ENCODE measurements at places on chromosomes 2 and 18.

GRCh38 chr2:111958901-111959300 is 60.5 kb downstream of the MERTK start:
- H3K27ac ChIP-seq = no peak overlapping the region
- peaks cover 44% of the 10 kb centered on the region for H3K4me1 ChIP-seq
- no peak overlapping the region for H3K4me3 ChIP-seq
- H3K27me3 ChIP-seq = no peaks in the 10 kb centered on the region
- no peak for DNase-seq

GRCh38 chr18:47981320-47981719 is 50.9 kb upstream of the SMAD2 start:
- H3K27ac ChIP-seq = no peak overlapping the region
- DNase-seq = no peak
- H3K4me1 ChIP-seq = no peaks in the 10 kb centered on the region
- no peaks in the 10 kb centered on the region for H3K36me3 ChIP-seq
- H3K4me3 ChIP-seq = no peak overlapping the region
- H3K27me3 ChIP-seq = no peaks in the 10 kb centered on the region

- no peaks in the 10 kb centered on the region for H3K27me3 ChIP-seq
- H3K27ac ChIP-seq = no peak overlapping the region
- peaks cover 14% of the 10 kb centered on the region for H3K4me1 ChIP-seq
- no peak for DNase-seq
- H3K36me3 ChIP-seq = no peaks in the 10 kb centered on the region
These were observed 51.9 kb downstream of the PTPRM start for GRCh38 chr18:7618891-7619442.

DNA sequence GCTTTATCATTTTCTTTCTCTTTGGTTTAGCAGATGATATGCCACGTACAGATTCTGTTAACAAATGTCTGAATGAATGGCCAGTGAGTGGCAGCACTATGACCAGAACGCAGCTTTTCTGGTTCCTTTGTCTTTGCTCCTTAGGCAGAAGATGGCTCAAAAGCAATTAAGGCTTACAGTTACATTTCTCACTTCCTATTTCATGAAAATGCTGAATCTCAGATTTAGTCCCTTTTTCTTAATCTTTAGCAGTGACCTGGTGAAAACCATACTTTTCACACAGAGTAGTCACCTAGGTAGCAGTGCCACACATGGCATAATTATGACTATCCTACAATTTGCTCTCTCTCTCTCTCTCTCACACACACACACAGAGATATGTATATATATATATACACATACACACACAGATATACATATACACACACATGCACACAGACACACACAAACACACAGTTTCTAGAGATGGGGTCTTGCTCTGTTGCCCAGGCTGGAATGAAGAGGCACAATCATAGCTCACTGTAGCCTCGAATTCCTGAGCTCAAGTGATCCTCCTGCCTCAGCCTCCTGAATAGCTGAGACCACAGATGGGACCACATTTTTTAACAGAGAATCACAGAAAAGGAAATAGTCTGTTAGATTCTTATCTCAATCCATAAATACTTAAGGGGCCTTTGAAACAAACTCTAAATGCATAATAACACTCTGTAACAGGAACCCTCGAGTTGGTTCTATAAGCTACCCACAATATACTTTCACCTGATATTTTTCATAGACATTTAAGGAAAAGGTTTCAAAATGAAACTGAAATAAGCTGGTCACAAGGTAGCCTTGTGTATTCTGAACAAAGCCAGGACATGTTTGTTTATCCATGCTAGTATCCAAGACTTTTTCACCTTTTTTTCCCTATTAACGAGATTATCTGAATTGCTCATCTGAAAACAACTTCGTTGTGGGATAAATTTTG is 11.6 kb downstream of the PDE6D start:
- no peak overlapping the region for H3K27ac ChIP-seq
- no peaks in the 10 kb centered on the region for H3K4me1 ChIP-seq
- no peaks in the 10 kb centered on the region for H3K36me3 ChIP-seq
- no peaks in the 10 kb centered on the region for H3K27me3 ChIP-seq
- DNase-seq = no peak

DNA sequence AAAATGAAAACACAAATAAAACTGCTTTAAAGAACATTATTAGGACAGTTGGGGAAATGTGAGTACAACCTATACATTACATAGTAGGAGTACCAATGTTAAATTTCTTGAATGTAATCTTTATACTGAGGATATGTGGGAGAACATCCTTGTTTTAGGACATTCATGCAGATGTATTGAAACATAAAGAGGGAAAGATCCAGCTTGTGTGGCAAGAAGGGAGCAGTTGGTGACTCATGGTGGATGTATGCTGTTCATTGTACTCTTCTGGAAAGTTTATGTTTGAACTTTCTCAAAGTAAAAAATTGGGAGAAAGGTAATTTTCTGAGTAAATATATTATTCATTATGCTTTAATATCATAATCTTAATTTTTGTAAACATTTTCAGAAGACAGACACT is 132.1 kb upstream of the DLGAP1 start:
- DNase-seq = no peak
- H3K4me1 ChIP-seq = no peaks in the 10 kb centered on the region
- H3K36me3 ChIP-seq = no peaks in the 10 kb centered on the region
- H3K4me3 ChIP-seq = no peak overlapping the region

DNA sequence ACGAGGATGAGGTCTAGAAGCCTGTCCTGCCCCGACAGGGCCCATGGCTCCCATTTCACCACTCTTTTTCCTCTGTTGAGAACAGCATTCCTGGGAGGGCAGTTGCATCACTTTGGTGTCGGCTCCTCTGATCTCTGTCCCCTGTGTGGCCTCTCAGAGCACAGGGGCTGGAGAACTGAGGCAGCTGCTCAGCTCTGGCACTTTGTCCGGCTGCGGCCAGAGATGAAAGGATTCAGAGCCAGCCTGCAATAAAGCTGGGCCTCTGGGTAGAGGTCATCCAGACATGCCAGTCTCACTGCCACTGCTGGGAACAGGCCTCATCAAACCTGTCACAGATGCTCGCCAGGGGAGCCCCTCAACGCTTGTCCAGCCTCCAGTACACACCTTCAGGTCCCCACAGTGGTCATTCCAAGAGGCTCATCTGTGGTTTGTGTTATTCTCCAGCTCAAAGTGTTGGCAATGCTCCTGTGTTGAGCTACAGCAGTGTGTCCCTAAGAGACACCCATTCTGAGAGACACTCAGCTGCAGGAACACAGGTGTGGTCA is 13.1 kb upstream of the ROCK2 start:
- H3K27ac ChIP-seq = no peak overlapping the region
- DNase-seq = peak; percentile 57
- H3K4me1 ChIP-seq = peaks cover 6% of the 10 kb centered on the region
- H3K36me3 ChIP-seq = no peaks in the 10 kb centered on the region
- H3K27me3 ChIP-seq = no peaks in the 10 kb centered on the region

DNA sequence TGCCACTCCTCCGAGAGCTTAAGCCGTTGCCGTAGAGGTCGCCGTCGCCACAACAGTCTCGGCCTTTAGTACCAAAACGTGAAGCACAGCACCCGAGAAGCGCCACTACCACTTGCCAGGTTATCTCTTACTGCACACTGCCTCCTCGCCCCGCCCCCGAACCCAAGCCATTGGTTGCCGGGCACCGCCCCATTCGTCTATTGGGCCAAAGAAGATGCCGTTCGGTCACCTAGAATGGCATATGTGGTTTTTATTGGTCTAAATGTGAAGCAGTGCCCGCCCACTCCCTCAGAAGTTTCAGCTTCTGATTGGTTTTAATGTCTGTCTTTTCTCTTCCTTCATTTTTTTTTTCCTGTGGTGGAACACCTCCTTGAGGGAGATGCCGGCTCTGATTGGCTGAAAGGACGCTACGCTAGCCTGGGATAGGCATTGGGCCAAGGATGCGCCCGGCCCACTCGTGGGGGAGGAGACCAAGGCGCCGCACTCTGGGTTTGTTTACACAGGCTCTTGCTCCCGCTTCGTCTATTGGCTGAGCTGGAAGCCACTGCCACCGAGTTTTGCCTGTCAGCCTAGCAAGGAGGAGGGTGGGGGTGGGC is at the start of gene PAIP2B:
Gene PAIP2B (minus strand): TSS at position 139 of the 596 bp plus-strand sequence. CDS start 24,514 bp downstream, outside the sequence.
- no peaks in the 10 kb centered on the region for H3K27me3 ChIP-seq
- peak within 1 kb of the TSS; percentile 97 for H3K4me3 ChIP-seq
- no peaks in the 10 kb centered on the region for H3K36me3 ChIP-seq

GRCh38 chr2:210655229-210655975 is 99.0 kb downstream of the CPS1 start:
- no peak overlapping the region for H3K27ac ChIP-seq
- no peaks in the 10 kb centered on the region for H3K27me3 ChIP-seq
- no peak overlapping the region for H3K4me3 ChIP-seq
- no peaks in the 10 kb centered on the region for H3K4me1 ChIP-seq

- H3K27ac ChIP-seq = no peak overlapping the region
- H3K36me3 ChIP-seq = no peaks in the 10 kb centered on the region
- no peaks in the 10 kb centered on the region for H3K4me1 ChIP-seq
- no peaks in the 10 kb centered on the region for H3K27me3 ChIP-seq
- no peak overlapping the region for H3K4me3 ChIP-seq
These were observed 45.4 kb downstream of the C18orf63 start for GRCh38 chr18:74360852-74361655.

GRCh38 chr2:186617148-186617547 is 27.3 kb downstream of the ITGAV start:
- peaks cover 4% of the 10 kb centered on the region for H3K4me1 ChIP-seq
- no peaks in the 10 kb centered on the region for H3K27me3 ChIP-seq
- DNase-seq = no peak
- H3K36me3 ChIP-seq = no peaks in the 10 kb centered on the region
- H3K27ac ChIP-seq = no peak overlapping the region
- no peak overlapping the region for H3K4me3 ChIP-seq

- H3K4me3 ChIP-seq = no peak overlapping the region
- H3K36me3 ChIP-seq = no peaks in the 10 kb centered on the region
- no peak for DNase-seq
- no peak overlapping the region for H3K27ac ChIP-seq
- no peaks in the 10 kb centered on the region for H3K4me1 ChIP-seq
These were observed 90.8 kb downstream of the MIB1 start for GRCh38 chr18:21831413-21831831.

GRCh38 chr18:78133729-78134128 is 845.9 kb upstream of the SALL3 start:
- no peaks in the 10 kb centered on the region for H3K27me3 ChIP-seq
- H3K4me3 ChIP-seq = no peak overlapping the region
- DNase-seq = no peak
- H3K36me3 ChIP-seq = no peaks in the 10 kb centered on the region

DNA sequence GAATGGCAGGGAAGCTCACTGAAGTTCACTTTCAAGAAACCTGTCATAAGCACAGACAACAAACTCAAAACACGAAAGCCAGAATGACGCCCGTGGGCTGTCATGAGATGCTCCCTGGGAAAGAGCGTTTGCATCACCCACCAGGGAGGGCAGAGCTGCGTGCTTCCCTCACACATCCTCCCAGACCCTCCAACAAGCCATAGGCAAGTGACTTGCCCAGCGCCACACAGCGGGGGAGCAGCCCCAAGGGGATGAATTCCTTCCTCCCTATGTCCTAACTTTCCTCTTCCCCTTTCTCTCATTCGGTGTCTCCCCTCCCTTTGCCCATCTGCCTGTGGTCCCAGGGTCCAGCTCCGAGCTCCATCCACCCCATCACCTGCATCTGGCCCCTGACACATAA is 10.7 kb downstream of the BIN1 start:
- H3K27ac ChIP-seq = no peak overlapping the region
- H3K36me3 ChIP-seq = no peaks in the 10 kb centered on the region

DNA sequence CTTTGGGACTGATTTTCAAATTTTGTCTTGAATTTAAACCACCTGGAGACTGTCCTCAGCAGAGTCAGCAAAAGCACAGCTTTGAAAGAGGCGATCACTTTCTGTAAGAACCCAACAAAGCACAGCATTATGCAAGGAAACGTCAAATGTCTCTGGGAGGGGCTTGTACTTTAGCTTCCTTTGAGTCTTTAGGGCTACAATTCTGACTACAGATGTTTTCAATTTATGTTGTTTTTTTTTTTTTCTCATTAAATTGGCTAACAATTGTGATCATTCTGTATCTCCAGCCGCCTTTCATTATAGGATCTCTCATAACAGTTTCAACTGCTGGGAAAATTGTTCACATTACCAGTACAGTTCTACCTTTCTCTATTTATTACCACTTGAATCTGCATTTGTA is 48.3 kb downstream of the COL3A1 start:
- DNase-seq = peak; percentile 19
- H3K4me1 ChIP-seq = no peaks in the 10 kb centered on the region
- H3K36me3 ChIP-seq = no peaks in the 10 kb centered on the region
- H3K4me3 ChIP-seq = no peak overlapping the region

- no peaks in the 10 kb centered on the region for H3K36me3 ChIP-seq
- H3K4me3 ChIP-seq = no peak overlapping the region
- no peaks in the 10 kb centered on the region for H3K27me3 ChIP-seq
These were observed 277.7 kb upstream of the FBXO11 start for GRCh38 chr2:48183991-48184390.

- DNase-seq = peak; percentile 43
- no peaks in the 10 kb centered on the region for H3K27me3 ChIP-seq
- peaks cover 17% of the 10 kb centered on the region for H3K4me1 ChIP-seq
- no peak overlapping the region for H3K4me3 ChIP-seq
These were observed 3.2 kb upstream of the DDX1 start for GRCh38 chr2:15588329-15588919.

DNA sequence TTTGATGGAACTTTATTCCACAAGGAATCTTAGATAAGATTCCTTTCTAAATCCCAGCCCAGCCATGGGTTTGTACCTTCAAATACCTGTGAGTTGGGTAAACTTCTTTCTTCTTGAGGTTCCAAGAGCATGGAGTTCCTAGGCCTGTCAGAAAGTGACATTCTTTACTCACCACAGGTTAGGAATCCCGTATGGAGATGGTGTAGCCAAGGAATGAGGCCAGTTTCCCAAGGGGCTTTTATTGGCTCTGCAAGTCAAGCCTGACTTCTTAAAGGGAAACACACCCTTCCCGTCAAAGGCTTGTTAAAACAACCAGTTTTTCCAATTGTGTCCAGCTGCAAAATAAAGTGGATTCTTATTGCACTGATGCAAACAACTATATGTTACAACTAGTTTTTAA is 45.8 kb downstream of the STK17B start:
- no peak for DNase-seq
- no peaks in the 10 kb centered on the region for H3K27me3 ChIP-seq
- no peak overlapping the region for H3K27ac ChIP-seq
- no peak overlapping the region for H3K4me3 ChIP-seq

DNA sequence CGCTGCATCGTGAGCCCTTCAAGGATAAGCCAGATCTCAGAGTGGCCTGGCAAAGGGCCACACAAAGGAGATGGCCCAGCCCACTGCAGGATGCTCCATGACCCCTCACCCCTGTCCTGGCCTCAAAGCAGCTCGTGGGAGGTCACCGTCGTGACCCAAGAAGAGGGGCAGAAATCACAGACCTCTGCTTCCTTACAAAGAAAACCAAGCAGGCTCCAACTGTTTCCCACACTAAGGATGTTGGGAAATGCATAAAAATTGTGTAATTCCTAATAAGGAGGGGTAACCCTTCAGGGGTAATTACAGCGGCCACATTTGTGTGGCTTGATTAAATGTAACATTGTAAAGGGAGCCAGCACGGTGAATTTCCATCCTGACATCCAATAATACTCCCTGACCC is 102.3 kb downstream of the BOD1L2 start:
- no peaks in the 10 kb centered on the region for H3K36me3 ChIP-seq
- no peak overlapping the region for H3K4me3 ChIP-seq
- no peak overlapping the region for H3K27ac ChIP-seq

- H3K36me3 ChIP-seq = no peaks in the 10 kb centered on the region
- no peak for DNase-seq
- no peak overlapping the region for H3K4me3 ChIP-seq
- no peak overlapping the region for H3K27ac ChIP-seq
These were observed 28.5 kb upstream of the DNAH7 start for GRCh38 chr2:196096982-196097745.
